NCI-H1930 (cell line): ENCODE measurements at places on chromosomes 3 and 15.

GRCh38 chr15:92306663-92307062 lies 87.0 kb upstream of the ST8SIA2 start:
- peak; percentile 2 for DNase-seq

GRCh38 chr3:134376786-134377426 lies 2.7 kb upstream of the AMOTL2 start:
- no peak for DNase-seq

GRCh38 chr15:56325186-56325585 lies 40.0 kb upstream of the TEX9 start:
- DNase-seq = no peak

- no peak for DNase-seq
Observed at GRCh38 chr3:102599819-102600576, 165.2 kb downstream of the ZPLD1 start.

- DNase-seq = no peak
Observed at GRCh38 chr15:84891339-84891738, 6.9 kb downstream of the SLC28A1 start.

DNA sequence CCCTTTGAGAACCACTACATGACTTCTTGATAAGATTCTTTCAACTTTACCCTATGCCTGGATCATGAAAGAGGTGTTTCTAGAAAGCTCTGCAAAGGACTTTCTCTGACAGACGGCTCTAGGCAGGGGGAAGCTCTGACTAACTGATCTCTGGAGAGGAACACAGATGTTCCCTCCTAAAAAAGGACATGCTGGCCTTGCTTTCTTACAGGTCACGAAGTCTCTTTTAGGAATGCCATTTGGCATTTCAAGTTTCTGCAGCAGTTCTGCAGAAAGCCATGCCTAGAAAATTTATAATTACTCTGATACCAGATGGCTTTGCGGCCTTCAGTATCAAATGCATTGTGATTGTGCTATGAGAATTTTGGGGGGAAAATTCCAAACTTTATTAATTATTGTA lies 275.4 kb upstream of the CTDSPL start:
- no peak for DNase-seq

- DNase-seq = no peak
Observed at GRCh38 chr15:69893863-69894262, 203.9 kb downstream of the TLE3 start.

- DNase-seq = no peak
Observed at GRCh38 chr3:112639455-112640225, 1.3 kb downstream of the CCDC80 start.

GRCh38 chr15:42457445-42458442 lies 33.2 kb downstream of the ZNF106 start:
- DNase-seq = no peak

GRCh38 chr3:124496061-124496460 lies 234.2 kb upstream of the UMPS start:
- DNase-seq = no peak

GRCh38 chr15:68510558-68510957 lies 68.2 kb upstream of the CORO2B start:
- no peak for DNase-seq

GRCh38 chr3:66386925-66387650 lies 113.7 kb downstream of the LRIG1 start:
- DNase-seq = no peak

GRCh38 chr3:45939341-45939771 lies 3.9 kb upstream of the CXCR6 start:
- DNase-seq = no peak

- DNase-seq = no peak
Observed at GRCh38 chr3:161100994-161101393, 4.2 kb downstream of the B3GALNT1 start.

GRCh38 chr15:72338617-72339321 lies 18.8 kb upstream of the CELF6 start:
- DNase-seq = no peak

DNA sequence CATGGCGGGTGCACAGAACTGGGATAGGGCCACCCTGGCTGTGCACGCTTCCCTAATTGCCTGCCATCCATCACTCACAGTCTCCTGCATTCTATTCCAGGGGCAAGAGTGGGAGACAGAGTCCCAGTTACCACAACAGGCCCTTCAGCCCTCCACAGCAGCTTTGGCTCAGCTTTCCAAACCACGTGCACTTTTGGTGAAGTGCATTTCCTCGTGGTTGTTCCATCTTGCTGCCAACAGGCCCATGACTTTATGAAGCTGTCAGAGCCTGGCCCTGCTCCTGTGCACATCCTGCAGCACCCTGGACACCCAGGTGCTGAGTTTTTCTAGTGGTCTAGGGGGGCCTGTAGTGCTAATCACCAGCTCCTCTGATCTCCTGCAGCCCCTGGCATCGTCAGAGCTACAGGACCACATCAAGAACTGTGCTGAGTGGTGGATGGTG lies 110.2 kb downstream of the ADCY5 start:
- no peak for DNase-seq
